ENCODE measurements at places on chromosomes 1 and 21. TPM values are rescaled to one million over a fixed set of nuclear protein-coding genes. Genes with fewer than 3 reads are reported as not detected.

Gene TP73
- 0.65 TPM for total RNA-seq

Gene SFN
- total RNA-seq, result 565 TPM

Gene IL6R
- 23.9 TPM for total RNA-seq

Gene FCRLA
- not detected for total RNA-seq

Gene TMEM269
- total RNA-seq, result 0.08 TPM

Gene KCNJ10
- total RNA-seq, result not detected

Gene GNG4
- total RNA-seq, result 15.4 TPM

Gene E2F2
- 2.5 TPM for total RNA-seq

Gene PGLYRP4
- not detected for total RNA-seq

Gene FOXO6
- total RNA-seq, result 0.62 TPM

Gene CCDC181
- 0.10 TPM for total RNA-seq

Gene ZNF648
- total RNA-seq, result not detected

Gene CR1
- not detected for total RNA-seq

Gene ACOT7
- total RNA-seq, result 77.0 TPM

Gene C1orf141
- total RNA-seq, result not detected

Gene TMEM51
- total RNA-seq, result 39.8 TPM

Gene CD1B
- total RNA-seq, result not detected

Gene TNFRSF8
- 0.10 TPM for total RNA-seq

Gene ENAH
- total RNA-seq, result 77.0 TPM

All from A549 treated with CORT108297 at 1 μM for 4 hours (cell line).